Activated CD4-positive, alpha-beta T cell treated with anti-CD3 and anti-CD28 coated beads, Interleukin-2, amount 50 U/mL, for 48 hours (primary cell): ENCODE measurements at places on chromosomes 12 and 14.

- DNase-seq = no peak
Observed at GRCh38 chr14:59213368-59214315, 25.2 kb downstream of the DAAM1 start.

DNA sequence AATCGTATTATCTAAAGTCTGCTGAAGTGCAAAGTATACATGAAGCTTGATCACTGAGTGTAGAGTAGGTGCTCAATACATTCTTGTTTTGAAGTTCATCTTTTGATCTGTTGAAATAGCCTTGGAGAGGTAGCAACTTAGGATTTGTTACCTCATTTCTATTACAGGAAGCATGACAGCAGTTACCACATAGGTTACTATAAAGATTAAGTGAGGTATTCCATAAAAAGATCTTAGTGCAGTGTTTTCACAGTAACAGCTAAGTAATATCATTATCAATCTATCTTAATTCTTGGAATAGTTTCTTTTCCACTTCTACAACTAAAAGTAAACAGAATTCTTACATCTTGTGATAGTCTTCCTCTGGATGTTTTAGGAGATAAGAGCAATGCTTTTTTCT, 50.9 kb downstream of the BTBD7 start:
- no peak for DNase-seq

DNA sequence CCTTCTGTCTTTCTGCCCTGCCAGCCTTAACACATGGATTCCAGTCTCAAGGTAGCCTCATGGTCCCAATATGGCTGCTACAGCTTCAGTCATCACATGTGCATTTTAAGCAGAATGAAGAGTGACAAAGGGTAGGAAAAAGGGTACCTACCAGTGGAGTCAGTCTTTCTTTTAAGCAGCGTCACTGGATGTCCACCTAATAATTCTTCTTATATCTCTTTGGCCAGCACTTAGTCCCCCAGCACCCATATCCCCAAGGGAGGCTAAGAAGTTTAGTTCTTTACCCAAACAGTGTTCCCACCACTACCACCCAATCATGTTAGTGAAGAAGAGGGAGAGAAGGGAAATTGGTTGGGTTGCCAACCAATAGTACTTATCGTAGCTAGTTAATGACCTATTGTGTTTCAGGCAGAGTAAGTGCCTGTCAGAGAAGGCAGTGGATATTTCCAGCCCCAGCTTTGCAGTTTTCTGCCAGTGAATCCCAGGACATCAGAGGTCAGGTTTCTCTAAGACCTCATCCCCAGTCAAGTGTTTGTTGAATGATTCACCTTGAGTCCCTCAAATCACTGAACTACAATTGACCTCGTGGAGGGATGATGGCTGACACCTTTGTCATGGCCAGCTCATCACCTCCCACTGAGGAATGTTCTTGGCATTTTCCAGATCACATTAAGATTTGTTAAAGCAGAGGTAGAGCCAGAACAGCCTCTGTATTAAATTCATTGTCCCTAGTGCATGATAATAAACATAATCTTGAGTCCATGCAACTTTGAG, 250.9 kb upstream of the CRY1 start:
- DNase-seq = no peak

DNA sequence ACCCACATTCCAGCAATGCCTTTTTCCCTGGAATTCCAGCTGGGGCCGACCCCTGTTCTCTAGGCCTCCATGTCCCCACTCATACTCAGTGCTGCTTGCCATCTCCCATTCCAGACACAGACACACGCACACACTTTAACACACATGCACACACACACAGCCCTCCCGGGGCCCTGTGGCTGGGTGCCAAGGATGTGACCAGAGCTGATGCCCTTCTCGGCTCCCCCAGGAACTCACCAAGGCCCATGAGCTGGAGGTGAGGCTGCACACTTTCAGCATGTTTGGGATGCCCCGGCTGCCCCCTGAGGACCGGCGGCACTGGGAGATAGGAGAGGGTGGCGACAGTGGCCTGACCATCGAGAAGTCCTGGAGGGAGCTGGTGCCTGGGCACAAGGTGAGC, 4.3 kb downstream of the PLEKHG6 start:
- no peak for DNase-seq

DNA sequence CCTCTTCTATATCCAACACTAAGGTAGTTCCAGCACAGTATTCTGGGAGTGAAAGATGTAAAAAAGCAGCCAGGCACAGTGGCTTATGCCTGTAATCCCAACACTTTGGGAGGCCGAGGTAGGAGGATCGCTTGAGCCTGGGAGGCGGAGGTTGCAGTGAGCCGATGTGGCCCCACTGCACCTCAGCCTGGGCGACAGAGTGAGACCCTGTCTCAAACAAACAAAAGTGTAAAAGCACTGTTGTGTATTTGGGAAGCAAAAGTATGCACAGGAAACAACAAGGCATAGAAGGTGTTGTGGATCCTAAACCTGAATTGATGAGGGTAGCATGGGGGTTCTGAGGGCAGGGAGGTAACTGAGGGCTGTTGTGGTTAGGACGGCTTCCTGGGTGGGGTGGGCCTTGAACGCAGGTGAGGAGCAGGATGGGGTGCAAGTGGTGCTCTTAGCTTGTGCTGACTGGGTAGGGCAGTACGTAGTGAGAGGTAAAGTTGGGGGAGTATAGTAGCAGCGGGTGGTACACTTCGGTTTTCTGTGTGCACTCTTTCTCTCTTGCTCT, 64.2 kb downstream of the RASSF3 start:
- no peak for DNase-seq

- DNase-seq = no peak
Observed at GRCh38 chr12:94039914-94040313, 108.5 kb upstream of the PLXNC1 start.

GRCh38 chr14:100293497-100294212, 12.6 kb downstream of the SLC25A29 start:
- no peak for DNase-seq

- no peak for DNase-seq
Observed at GRCh38 chr12:132105467-132105866, 38.7 kb downstream of the DDX51 start.

DNA sequence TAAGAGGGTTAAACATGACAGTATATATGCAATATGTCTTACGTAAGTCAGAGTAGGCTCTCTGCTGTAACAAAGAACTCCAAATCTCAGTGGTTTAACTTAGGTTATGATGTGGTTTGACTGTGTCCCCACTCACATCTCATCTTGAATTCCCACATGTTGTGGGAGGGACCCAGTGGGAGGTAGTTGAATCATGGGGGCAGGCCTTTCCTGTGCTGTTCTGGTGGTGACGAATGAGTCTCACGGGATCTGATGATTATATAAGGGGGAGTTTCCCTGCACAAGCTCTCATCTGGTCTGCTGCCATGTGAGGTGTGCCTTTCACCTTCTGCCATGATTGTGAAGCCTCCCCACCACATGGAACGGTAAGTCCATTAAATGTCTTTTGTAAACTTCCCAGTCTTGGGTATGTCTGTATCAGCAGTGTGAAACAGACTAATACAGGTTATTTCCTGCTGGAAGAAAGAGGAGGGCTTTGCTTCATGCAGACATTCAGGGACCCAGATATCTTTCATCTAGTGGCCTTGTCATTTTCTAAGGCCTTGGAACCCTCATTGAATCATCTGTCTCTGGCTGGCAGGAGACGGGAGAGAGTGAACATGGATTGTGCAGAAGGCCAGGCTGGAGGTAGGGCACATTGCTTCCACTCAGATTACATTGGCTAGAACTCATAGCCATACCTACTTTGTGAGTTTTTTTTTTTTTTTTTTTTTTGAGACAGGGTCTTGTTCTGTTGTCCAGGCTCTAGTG, 96.1 kb downstream of the CRADD start:
- DNase-seq = peak; percentile 64

DNA sequence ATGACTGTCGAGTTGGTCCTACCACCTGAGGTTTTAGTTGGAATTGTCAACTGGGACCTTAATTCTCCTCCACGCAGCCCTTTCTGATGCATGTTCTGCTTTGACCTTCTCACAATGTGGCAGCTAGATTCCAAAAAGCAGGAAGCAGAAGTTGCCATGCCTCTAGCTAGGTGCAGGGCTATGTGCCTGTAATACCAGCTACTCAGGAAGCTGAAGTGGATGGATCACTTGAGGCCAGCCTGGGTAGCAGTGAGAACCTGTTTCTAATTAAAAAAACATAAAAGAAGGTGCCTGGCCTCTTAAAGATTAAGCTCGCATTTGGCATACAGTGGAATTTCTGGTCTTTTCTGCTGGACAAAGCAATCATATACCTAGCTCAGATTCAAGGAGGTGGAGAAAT, 77.1 kb downstream of the FGD4 start:
- no peak for DNase-seq

GRCh38 chr12:129185855-129186254, 332.6 kb downstream of the GLT1D1 start:
- DNase-seq = no peak

GRCh38 chr14:92277031-92277430, 45.9 kb upstream of the SLC24A4 start:
- DNase-seq = no peak

GRCh38 chr12:132824053-132824452, 4.6 kb downstream of the GOLGA3 start:
- no peak for DNase-seq
